ENCODE measurements at places on chromosomes 3 and 15.

DNA sequence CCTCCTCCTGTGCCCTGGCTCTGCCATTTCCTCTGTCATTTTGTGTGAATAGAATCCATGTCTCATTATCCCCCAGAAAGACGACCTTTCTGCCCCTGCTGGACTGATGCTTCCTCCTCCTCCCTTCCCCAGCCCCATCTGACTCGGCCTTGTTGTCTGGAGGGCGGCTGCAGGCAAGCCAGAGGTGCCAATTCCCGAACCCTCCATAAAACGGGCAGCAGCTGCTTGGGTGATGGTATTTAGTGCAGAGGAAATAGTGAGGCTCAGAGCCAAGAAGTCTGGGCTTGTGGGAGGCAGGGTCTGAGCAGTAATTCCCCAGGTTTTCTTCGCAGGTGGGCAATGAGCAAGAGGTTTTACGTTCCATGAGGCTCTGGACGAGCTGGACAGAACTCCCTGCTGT is 71.2 kb downstream of the ITGA11 start:
- no peak for DNase-seq

DNA sequence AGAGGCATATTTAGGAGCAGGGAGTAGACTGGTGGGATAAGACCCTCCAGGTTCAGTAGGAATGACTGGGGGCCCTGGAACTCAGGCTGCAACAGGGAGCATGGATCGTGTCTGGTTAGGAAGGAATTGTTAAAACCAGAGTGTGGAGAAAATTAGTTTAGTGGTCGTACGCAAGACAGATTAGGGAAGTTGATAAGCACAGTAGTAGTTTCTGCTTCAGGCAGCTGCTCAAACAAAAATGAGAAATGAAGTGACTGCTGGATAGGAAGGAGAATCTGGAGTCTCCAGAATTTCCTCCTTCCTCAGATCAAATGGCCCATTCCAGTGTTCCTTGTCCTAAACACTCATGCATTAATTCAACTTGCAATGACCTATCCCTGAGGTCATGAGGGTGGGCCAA is 11.2 kb downstream of the MYD88 start:
- DNase-seq: no peak

- no peak for DNase-seq
These were observed 460.3 kb upstream of the ZNF717 start for GRCh38 chr3:76245622-76246021.

DNA sequence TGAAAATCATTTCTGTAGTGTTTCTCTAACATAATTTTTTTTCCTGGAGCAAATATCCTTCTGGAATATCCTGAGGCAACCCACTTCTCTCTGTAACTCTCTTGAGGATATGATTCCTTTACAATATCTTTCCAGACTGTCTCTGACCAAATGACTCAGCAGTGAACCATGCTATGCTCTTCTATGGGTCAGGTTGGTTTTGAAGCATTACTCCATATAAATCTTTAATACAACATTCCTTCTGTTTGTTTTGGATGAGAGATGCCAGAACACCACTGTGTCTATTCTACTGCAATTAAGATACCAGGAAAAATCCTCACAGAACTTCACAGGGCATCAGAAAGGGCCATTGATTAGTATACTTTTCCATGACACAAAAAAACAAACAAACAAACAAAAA is 626.4 kb upstream of the ZNF385D start:
- no peak for DNase-seq

- DNase-seq: peak; percentile 74
These were observed 193.3 kb upstream of the PROK2 start for GRCh38 chr3:71978150-71978721.

- DNase-seq: no peak
These were observed 817 bp downstream of the CLK3 start for GRCh38 chr15:74616366-74616939.

- peak; percentile 77 for DNase-seq
These were observed at the start of gene NT5DC2 for GRCh38 chr3:52533623-52534280. Gene NT5DC2, minus strand, starts transcription at chr3:52533857. Its CDS starts 120 bp downstream, at chr3:52533737.

DNA sequence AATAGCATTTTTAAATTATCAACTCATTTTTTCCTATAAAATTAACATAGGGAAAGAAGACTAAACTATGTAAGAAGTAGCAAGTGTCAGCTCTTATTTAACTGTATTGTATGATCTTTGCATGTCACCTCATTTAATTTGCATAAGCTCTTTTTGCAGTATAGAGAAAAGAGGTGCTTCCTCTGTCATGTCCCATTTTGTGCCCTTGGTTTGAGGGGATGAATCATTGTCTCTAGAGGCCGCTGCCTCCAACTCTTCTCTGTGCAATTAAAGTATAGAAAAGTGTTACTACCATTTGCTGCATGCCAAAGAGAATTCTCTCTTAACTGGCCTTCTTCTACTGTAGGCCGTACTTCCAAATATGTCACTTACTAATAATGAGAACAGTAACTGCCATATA is 93.4 kb downstream of the LRRC28 start:
- DNase-seq: no peak

DNA sequence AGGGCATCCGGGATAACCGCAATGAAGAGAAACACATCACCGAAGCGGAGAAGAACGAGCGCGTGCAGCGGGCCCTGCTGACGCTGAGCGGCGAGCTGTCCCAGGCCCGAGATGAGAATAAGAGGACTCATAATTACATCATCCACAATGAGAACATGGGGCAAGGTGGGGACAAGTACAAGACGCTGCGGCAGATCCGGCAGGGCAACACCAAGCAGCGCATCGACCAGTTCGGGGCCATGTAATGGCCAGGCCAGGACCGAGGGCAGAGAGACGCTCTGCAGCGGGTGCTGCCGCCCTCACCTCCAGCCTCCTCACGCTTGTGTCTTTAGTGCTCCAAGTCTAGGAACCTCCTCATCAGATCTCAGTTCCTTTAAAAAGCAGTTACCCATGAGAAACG is 863.7 kb upstream of the ALCAM start:
- no peak for DNase-seq

DNA sequence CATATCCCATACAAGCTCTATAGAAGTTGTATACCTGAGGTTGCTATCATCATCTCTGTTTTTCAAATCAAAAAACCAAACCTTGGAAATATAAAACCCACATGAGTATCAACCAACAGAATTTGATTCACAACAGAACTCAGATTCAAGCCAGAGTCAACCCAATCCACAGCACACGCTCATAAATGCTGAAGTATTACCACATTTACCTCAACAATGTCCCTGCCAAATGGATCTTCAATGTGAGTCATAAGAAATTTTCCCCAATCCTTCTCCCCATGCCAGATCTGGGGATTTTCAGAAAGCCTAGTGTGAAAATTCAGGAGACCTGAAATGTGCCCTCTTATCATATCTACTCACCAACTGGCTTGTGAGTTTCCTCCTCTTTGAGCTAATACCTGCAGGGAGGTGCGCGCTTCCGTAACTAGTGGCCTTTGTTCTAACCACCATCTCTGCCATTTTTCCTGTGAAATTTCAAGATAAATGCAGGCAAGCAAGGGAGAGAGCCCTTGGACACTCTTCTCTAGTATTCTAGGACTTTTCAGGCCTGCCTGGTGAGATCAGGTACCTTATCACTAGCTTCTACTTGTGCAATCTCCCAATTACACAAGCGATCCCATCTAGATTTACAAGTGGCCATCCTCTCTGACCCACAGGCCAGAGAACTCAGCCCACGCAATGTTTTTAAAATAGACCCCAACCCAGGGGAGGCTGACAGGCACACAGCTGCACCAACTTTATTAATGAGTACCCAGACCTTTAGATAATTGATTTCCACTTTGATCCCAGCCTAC is 1076.9 kb upstream of the CFAP20DC start:
- no peak for DNase-seq

GRCh38 chr15:98853161-98853560 is 154.4 kb downstream of the PGPEP1L start:
- DNase-seq: peak; percentile 83

DNA sequence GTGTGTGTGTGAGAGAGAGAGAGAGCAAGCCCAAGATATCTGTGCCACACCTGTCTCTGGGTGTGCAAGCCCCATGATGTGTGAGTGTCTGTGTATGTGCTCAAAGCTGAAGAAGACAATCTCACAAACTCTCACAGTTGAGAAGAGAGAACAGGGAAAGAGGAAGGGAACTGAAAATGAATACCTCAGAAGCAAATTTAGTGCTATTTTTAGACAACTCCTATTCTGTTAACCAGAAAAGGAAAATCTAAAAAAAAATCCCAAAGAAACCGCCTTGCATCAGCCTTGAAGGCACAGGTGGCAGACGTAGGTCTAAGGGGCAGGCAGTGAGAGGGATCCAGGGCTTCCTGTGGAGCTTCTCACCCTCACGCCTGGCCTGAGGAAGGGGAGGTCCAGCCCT is 47.8 kb downstream of the ATP2B2 start:
- DNase-seq: no peak

- no peak for DNase-seq
These were observed 333.0 kb upstream of the SEMA6D start for GRCh38 chr15:47384341-47384740.

DNA sequence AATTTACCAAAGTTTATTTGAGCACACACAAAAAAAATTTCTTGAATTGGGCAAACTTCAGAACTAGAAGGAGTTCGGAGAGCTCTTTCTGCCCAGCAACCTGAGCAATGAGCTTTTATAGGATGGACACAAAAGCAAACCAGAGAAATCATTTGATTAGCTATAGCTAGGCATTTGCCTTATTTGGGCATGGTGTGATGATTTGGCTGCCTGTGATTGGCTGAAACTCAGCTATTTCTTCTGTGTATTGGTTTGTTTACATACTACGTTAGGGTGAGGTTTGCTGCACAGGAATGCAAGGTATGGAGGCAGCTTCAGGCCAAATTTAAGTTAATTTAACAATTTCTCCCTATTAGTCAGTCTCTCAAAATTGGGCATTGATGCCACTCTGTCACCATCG is 65.1 kb downstream of the NEK11 start:
- DNase-seq: no peak

DNA sequence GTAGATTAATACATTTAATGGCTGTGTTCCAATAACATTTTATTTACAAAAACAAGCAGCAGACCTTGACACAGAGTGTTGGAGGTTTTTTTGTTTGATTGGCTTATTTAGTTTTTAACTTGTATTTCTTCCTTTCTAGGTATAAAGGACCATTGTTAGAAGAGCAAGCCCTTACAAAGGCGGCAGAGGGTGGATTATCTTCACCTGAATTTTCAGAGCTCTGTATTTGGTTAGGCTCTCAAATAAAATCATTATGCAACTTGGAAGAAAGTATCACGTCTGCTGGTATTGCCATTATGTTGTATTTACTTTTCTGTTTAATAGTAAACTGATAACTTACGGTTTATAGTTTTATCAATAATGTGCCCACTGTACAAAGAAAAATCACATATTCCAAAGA is 10.0 kb downstream of the FAM98B start:
- no peak for DNase-seq

- peak; percentile 59 for DNase-seq
These were observed 1.0 kb upstream of the RAB8B start for GRCh38 chr15:63188247-63188925.
